HCT116 (cell line): ENCODE measurements at places on chromosomes 4 and X. TPM values are rescaled to one million over a fixed set of nuclear protein-coding genes. Genes with fewer than 3 reads are reported as not detected.
A peak's percentile ranks its signal among the peaks of the same experiment; 100 is the strongest.

Gene PCDH11X
- not detected for total RNA-seq

Gene ASB11
- not detected for total RNA-seq

Gene EGF
- total RNA-seq, result 0.57 TPM

Gene TASL
- not detected for total RNA-seq

Gene ACE2
- total RNA-seq, result not detected

Gene TLR3
- total RNA-seq, result 1.3 TPM

Gene TMEM175
- total RNA-seq, result 17.5 TPM

Gene RNF175
- not detected for total RNA-seq

Gene USP26
- not detected for total RNA-seq

Gene MGAT4D
- not detected for total RNA-seq

Gene TCEAL7
- total RNA-seq, result 0.20 TPM

Gene VEGFD
- total RNA-seq, result 0.37 TPM

DNA sequence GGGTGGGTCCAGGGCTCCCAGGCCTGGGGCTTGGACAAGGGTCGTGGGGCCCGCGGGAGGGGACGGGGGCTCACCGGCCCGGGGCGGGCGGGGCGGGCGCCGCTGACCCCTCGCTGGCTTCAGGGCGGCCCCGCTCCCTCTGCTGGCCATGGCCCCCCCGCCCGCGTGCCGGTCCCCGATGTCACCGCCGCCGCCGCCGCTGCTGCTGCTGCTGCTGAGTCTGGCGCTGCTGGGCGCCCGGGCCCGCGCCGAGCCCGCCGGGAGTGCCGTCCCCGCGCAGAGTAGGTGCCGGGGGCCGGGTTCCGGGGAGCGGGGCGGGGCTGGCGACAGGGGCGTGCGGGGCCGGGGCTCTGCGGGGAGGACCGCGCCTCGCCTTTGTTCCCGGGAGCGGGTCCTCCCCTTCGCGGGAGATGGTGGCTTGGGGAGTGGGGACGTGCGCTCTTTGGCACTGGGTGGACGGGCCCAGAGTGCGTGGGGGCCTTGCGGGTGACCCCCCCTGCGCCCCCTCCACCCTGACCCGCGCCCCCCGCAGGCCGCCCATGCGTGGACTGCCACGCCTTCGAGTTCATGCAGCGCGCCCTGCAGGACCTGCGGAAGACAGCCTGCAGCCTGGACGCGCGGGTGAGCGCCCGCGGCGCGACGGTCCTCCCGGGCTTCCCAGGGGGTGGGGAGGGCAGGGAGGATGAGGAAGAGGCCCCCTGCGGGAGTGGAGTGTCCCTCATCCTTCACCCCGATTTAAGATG, 16.8 kb upstream of the NAT8L start:
- peaks cover 3% of the 10 kb centered on the region; the same call in 1 of the 2 replicates for H3K4me1 ChIP-seq
- no peaks in the 10 kb centered on the region for H3K27me3 ChIP-seq
- peak overlapping the region; percentile 82 for H3K4me3 ChIP-seq
- H3K27ac ChIP-seq, result peak overlapping the region; percentile 57; the same call in 1 of the 2 replicates

DNA sequence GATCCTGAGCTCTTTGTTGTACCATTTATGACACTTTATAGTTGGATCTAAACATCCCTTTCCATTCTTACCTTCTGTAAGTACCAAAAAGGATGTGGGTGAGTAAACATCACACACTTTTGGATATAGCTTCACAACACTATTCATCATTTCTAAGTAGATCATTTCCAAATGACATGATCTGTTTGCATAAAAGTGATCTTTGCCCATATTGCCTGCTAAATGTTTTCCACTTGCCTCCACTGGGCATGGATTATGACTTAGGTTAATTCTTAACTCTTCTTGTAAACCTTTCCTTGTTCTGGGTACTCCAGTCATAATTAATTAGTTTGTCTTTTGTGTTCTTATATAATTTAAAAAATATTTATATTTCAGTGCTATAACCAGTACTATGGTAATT, 244.9 kb upstream of the AGA start:
- no peaks in the 10 kb centered on the region for H3K27me3 ChIP-seq
- no peaks in the 10 kb centered on the region for H3K36me3 ChIP-seq
- no peak for DNase-seq
- H3K27ac ChIP-seq, result no peak overlapping the region

DNA sequence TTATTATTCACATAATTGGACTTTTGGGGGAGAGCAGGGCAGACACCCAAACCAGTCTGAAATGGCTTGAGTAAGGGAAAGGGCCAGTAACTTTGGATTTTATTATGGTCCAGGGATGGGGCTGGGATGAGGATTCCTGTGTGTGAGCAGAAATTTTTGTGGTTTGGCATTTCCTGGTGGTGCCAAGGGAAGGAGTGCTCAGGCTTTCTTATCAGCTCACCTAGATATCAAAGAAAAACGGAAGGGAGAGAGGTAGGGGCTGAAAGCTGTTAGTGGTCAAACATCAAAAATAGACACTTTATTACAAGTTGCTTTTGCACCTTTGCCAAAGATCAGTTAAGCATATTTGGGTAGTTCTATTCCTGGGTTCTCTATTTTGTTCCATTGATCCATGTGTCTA, 128.5 kb upstream of the DIPK2B start:
- peak overlapping the region; percentile 62; the same call in 1 of the 2 replicates for H3K27ac ChIP-seq
- no peaks in the 10 kb centered on the region for H3K27me3 ChIP-seq
- peaks cover 8% of the 10 kb centered on the region for H3K4me1 ChIP-seq
- peak; percentile 12 for DNase-seq
- no peaks in the 10 kb centered on the region for H3K36me3 ChIP-seq

GRCh38 chrX:94854251-94854650, 1180.2 kb downstream of the FAM133A start:
- H3K36me3 ChIP-seq, result no peaks in the 10 kb centered on the region
- H3K27ac ChIP-seq, result no peak overlapping the region
- H3K4me1 ChIP-seq, result no peaks in the 10 kb centered on the region
- no peak for DNase-seq
- H3K4me3 ChIP-seq, result no peak overlapping the region
- H3K27me3 ChIP-seq, result no peaks in the 10 kb centered on the region

GRCh38 chr4:173486714-173487392, 43.2 kb downstream of the HAND2 start:
- no peak for DNase-seq
- H3K4me3 ChIP-seq, result no peak overlapping the region
- H3K36me3 ChIP-seq, result no peaks in the 10 kb centered on the region
- H3K27me3 ChIP-seq, result no peaks in the 10 kb centered on the region
- peaks cover 4% of the 10 kb centered on the region for H3K4me1 ChIP-seq

GRCh38 chrX:11764602-11765067, 6.6 kb downstream of the MSL3 start:
- no peaks in the 10 kb centered on the region for H3K4me1 ChIP-seq
- no peaks in the 10 kb centered on the region for H3K27me3 ChIP-seq
- no peak for DNase-seq
- no peak overlapping the region for H3K4me3 ChIP-seq
- H3K36me3 ChIP-seq, result no peaks in the 10 kb centered on the region

- no peaks in the 10 kb centered on the region for H3K36me3 ChIP-seq
- H3K27me3 ChIP-seq, result no peaks in the 10 kb centered on the region
- no peak overlapping the region for H3K27ac ChIP-seq
These were observed 142.9 kb downstream of the TMEM164 start for GRCh38 chrX:110145854-110146253.

- H3K27me3 ChIP-seq, result no peaks in the 10 kb centered on the region
- DNase-seq, result no peak
- peaks cover 19% of the 10 kb centered on the region for H3K4me1 ChIP-seq
These were observed 5.3 kb upstream of the OPHN1 start for GRCh38 chrX:68438575-68438974.

GRCh38 chrX:108159028-108159670, 67.6 kb downstream of the ATG4A start:
- DNase-seq, result no peak
- H3K27ac ChIP-seq, result no peak overlapping the region
- 0 out of 2 replicates have a peak, but pooled peaks cover 2% of the 10 kb centered on the region for H3K4me1 ChIP-seq
- H3K4me3 ChIP-seq, result no peak overlapping the region
- no peaks in the 10 kb centered on the region for H3K27me3 ChIP-seq

DNA sequence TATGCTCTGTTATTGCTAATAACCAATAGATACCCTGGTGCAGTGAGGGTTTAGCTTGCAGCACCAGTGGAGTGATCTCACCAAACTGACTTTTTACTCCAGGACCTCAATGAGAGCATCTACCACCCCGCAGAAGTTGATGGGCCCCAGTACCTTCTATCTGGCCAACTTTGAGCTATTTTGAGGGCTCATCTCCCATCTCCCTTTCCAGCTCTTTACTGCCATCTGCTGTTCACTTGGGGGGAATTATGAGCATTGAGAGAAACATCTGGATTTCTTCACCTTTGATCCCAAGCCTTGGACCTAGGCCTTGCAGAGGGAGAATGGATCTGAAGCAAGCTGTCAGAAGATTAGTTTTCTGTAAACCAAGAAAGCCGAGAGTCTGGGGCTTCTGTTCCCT, 143.6 kb downstream of the TMEM164 start:
- H3K4me3 ChIP-seq, result no peak overlapping the region
- H3K27ac ChIP-seq, result no peak overlapping the region
- H3K27me3 ChIP-seq, result no peaks in the 10 kb centered on the region

DNA sequence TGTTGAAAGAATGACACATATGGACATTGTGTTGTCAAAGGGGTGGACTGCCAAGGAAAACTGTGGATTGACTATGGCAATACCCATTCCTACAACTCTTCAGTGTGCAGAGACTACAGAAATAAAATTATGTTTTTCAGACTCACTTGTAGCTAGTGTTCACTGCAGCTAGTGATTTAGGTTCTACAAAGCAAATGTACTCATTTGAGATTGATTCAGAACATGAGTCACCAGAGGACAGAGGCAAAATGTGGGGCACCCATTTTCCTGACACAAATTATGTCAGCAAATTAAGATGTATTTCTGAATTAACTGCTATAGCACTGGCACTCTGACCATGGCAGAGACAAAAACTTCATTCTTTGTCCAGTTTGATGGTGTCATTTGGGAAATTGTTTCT, 40.7 kb downstream of the SPCS3 start:
- H3K4me3 ChIP-seq, result no peak overlapping the region
- no peaks in the 10 kb centered on the region for H3K27me3 ChIP-seq
- no peak for DNase-seq
- no peaks in the 10 kb centered on the region for H3K36me3 ChIP-seq
- no peaks in the 10 kb centered on the region for H3K4me1 ChIP-seq

- H3K27me3 ChIP-seq, result no peaks in the 10 kb centered on the region
- H3K27ac ChIP-seq, result no peak overlapping the region
- H3K4me3 ChIP-seq, result no peak overlapping the region
- no peaks in the 10 kb centered on the region for H3K36me3 ChIP-seq
- peak; percentile 0 for DNase-seq
These were observed 136.4 kb downstream of the REPS2 start for GRCh38 chrX:17082831-17083230.

DNA sequence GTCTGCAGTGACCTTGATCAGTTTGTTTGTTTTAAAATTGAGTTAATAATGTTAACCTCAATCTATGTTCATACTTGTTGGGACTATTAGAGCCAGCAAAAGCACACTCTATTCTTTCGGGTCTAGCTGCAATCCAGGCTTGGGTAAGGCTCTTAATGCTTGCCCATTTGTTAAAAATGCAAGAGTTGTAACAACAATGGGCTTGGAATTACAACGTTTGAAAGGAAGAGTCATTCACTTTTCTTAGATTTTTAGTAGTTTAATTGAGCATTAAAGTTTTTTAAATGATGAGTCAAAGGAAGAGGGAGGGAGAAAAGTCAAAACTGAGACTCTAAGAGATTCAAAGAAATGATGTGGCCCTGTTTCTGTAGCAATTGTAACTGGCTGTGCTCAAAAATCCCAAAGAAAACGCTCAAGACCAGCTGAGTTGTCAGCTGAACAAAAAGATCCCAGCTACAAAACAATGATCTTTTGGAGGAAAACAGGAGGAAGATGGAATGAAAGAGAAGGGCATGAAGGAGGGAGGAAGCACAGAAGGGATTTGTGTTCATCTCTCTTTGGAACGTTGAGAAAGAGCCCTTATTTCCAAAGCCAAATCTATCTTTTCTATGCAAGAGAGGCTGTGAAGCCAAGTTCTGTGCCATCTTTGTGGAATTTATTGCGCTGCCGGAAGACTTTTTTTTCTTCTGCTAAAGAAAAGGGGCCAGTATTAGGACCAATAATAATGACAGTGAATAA, 5.5 kb downstream of the SCD5 start:
- H3K36me3 ChIP-seq, result no peaks in the 10 kb centered on the region
- H3K27me3 ChIP-seq, result no peaks in the 10 kb centered on the region
- H3K4me3 ChIP-seq, result no peak overlapping the region
- H3K27ac ChIP-seq, result no peak overlapping the region
- peaks cover 8% of the 10 kb centered on the region; the same call in 1 of the 2 replicates for H3K4me1 ChIP-seq
